ENCODE measurements at places on chromosomes 12 and 14.
A peak's percentile ranks its signal among the peaks of the same experiment; 100 is the strongest.

- no peak for DNase-seq
Measured at GRCh38 chr12:643475-644302, 19.6 kb downstream of the NINJ2 start.

GRCh38 chr12:113299619-113300237, 35.2 kb downstream of the SLC8B1 start:
- DNase-seq, result peak; percentile 89

- DNase-seq, result peak; percentile 91
Measured at GRCh38 chr12:50087995-50088394, 2.9 kb downstream of the SMARCD1 start.

- peak; percentile 56 for DNase-seq
Measured at GRCh38 chr12:62438098-62438692, 28.4 kb upstream of the MON2 start.

DNA sequence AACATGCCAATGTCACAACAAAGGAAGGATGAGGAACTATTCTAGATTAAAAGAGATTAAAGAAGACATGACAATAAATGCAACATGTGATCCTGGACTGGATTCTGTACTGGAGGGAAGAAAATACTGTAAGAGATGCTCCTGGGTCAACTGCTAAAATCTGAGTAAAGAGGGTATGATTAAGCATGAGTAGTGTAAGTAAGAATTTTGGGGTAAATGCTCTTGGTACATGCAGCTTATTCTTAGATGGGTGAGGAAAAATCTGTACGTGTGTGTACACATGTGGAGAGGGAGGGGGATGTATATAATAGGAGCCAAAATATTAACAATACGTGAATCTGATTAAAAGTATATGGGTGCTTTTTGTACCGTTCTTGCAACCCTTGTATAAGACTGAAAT, 66.0 kb downstream of the CDC42BPB start:
- DNase-seq, result no peak

DNA sequence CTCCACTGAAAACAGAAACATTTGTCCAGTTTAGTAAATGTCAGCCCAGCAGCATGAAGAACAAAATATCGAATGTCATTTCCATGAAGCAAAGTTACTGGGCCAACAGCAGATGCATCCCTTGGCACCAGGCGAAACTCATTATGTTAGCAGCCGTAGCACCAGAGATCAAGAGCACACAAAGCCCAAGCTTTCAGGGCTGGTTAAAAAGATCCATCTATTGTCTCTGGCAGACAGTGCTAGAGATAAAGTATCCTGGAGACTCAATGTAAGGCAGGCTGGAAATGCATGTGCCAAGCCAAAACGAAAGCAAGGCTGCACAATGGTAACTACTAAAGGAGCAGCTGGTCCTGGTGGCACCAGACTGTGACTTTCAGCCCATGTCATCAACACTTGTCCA, 120.3 kb upstream of the PLEKHG7 start:
- no peak for DNase-seq

- DNase-seq, result peak; percentile 82
Measured at GRCh38 chr14:61475316-61475715, 153.9 kb downstream of the PRKCH start.

GRCh38 chr12:66013224-66013623, 117.3 kb downstream of the LLPH start:
- no peak for DNase-seq

- DNase-seq, result peak; percentile 37
Measured at GRCh38 chr14:90693413-90693812, 122.8 kb downstream of the TTC7B start.

- DNase-seq, result no peak
Measured at GRCh38 chr14:100903672-100904185, at the start of gene RTL1. Gene RTL1 (minus strand): TSS chr14:100903722. CDS start chr14:100884788, 18,934 bp downstream.

DNA sequence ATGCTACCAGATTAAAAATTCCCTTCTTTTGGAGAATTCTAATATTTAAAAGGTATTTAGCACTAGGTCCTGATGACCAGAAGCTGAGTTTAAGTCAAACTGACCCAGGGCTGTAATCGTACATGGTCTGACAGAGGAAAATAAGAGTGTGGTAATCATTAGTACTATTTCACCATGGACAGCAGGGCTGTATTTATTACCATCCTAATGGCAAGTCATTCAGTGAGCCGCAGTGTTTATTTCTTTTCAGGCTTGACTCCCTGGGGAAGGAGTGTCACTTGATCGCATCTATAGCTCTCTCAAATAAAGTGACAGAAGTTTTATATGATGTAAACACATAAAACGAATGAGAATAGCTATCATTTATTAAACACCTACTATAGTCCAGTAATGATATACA, 261.8 kb downstream of the BTG1 start:
- DNase-seq, result no peak

DNA sequence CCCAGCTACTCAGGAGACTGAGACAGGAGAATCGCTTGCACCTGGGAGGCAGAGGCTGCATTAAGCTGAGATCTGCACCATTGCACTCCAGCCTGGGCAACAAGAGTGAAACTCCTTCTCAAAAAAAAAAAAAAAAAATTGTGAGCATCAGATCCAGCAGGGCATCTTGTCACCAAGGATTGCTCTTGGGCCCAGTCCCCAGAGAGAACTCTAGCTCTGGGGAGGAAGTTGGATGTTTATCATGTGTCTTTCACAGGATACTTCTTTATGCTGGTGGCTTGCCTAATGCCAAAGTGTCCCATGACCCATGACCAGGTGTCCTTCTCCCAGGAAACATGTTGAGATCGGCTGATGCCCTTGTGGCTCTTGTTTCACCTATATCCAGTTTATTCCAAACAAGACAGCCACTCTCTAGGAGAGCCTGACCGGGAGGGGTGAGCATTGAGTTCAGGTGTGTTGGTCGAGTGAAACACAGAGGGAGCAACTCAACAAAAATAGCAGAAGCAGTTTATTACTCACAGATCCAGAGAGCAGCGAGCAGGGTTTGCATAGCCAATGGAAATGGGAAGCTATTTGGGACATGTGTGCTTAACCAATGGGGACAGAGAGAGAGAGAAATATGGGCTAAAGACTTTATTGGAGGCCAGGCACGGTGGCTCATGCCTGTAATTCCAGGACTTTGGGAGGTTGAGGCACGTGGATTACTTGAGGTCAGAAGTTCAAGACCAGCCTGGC, 6.6 kb upstream of the TCHP start:
- no peak for DNase-seq

GRCh38 chr12:59742841-59743240, 147.0 kb downstream of the SLC16A7 start:
- no peak for DNase-seq

Measured in epithelial cell of esophagus (primary cell).